ENCODE measurements at places on chromosomes 5 and 9. TPM values are rescaled to one million over a fixed set of nuclear protein-coding genes. Genes with fewer than 3 reads are reported as not detected.

DNA sequence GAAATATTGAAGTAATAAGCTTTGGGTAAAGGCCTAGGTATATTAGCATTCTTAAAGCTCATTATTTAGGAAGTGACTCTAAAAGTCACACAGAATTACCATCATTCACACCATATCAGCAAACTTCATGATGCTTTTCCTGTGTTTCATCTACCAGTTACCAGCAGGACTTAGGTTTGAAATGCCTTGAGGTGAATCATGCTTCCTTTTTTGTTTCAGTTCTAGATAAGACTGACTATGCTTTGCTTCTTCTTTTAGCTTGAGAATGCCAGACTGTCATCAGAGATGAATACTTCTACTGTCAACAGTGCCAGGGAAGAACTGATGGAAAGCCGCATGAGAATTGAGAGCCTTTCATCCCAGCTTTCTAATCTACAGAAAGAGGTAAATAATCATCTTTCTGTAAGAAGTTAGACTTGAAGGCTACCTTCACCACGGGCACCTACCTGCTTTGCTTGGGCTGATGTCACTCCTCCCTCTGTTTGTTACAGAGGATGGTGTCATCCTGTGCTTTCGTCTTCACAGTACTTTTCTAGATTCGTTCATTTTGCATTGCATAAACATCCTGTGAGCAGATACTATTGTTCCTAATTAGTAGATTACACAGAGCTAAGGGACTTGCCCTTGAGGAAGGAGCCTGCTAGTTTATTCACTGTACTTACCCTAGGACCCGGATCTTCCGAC is 34.7 kb downstream of the LMNB1 start:
- peaks cover 35% of the 10 kb centered on the region for H3K36me3 ChIP-seq
- no peaks in the 10 kb centered on the region for H3K27me3 ChIP-seq
- no peak overlapping the region for H3K4me3 ChIP-seq
- no peaks in the 10 kb centered on the region for H3K4me1 ChIP-seq
- H3K27ac ChIP-seq: no peak overlapping the region
- DNase-seq: no peak

DNA sequence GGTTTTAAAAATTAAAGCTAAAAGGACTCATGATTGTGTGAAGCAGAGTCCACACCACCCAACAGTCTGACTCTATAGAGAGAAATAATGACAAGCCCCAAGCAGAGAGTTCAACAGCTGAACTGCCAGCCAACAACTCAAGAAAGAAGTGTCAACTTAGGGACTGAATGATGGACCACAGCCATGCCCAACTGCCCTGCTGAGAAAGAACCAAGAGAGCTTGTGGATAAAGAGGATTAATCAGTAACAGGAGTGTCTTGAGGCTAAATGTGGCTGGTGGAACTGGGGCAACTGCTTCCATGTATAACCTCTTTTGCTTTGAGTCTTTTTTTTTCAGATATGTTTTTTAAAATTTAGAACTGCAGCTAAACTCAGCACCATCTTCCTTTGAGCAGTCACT is 109.3 kb downstream of the HSD17B3 start:
- DNase-seq: no peak
- no peak overlapping the region for H3K27ac ChIP-seq
- no peaks in the 10 kb centered on the region for H3K27me3 ChIP-seq
- no peak overlapping the region for H3K4me3 ChIP-seq

GRCh38 chr5:172385010-172385563 is 69.2 kb downstream of the SH3PXD2B start:
- peak overlapping the region; percentile 68 for H3K27ac ChIP-seq
- peaks cover 4% of the 10 kb centered on the region for H3K36me3 ChIP-seq
- no peaks in the 10 kb centered on the region for H3K27me3 ChIP-seq
- H3K4me1 ChIP-seq: peaks cover 61% of the 10 kb centered on the region
- DNase-seq: no peak

GRCh38 chr5:118407958-118408357 is 580.4 kb downstream of the DTWD2 start:
- H3K27me3 ChIP-seq: no peaks in the 10 kb centered on the region
- H3K4me1 ChIP-seq: no peaks in the 10 kb centered on the region
- no peak for DNase-seq
- no peak overlapping the region for H3K27ac ChIP-seq
- H3K36me3 ChIP-seq: no peaks in the 10 kb centered on the region
- H3K4me3 ChIP-seq: no peak overlapping the region

- H3K27ac ChIP-seq: no peak overlapping the region
- no peak overlapping the region for H3K4me3 ChIP-seq
- H3K4me1 ChIP-seq: no peaks in the 10 kb centered on the region
These were observed 337.6 kb downstream of the FGF10 start for GRCh38 chr5:44051591-44051990.

DNA sequence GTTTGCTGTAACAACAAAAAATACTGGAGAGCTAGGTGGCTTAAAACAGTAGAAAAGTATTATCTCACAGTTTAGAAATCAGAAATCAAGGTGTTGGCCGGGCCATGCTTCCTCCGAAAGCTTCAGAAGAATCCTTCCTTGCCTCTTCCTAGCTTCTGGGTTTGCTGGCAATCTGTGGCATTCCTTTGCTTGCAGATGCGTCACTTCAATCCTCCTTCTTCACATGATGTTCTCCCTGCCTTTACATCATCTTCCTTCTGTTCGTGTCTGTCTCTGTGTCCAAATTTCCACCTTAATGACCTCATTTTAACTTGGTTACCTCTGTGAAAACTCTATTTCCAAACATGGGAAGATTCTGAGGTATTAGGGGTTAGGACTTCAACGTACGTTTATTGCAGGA is 90.4 kb upstream of the CHD1 start:
- H3K27me3 ChIP-seq: no peaks in the 10 kb centered on the region
- peak overlapping the region; percentile 49 for H3K27ac ChIP-seq
- H3K4me1 ChIP-seq: peaks cover 15% of the 10 kb centered on the region
- H3K36me3 ChIP-seq: no peaks in the 10 kb centered on the region

GRCh38 chr9:82939451-82939850 is 123.5 kb downstream of the RASEF start:
- no peak overlapping the region for H3K4me3 ChIP-seq
- no peak for DNase-seq

Gene SARDH
- 0.13 TPM for total RNA-seq

Gene BRINP1
- not detected for total RNA-seq

Gene GZMA
- not detected for total RNA-seq

Data from Panc1 (cell line).